MM.1S (cell line): ENCODE measurements at places on chromosomes 11 and 22.

- DNase-seq: no peak
Observed at GRCh38 chr11:47675851-47676250, 33.5 kb upstream of the MTCH2 start.

DNA sequence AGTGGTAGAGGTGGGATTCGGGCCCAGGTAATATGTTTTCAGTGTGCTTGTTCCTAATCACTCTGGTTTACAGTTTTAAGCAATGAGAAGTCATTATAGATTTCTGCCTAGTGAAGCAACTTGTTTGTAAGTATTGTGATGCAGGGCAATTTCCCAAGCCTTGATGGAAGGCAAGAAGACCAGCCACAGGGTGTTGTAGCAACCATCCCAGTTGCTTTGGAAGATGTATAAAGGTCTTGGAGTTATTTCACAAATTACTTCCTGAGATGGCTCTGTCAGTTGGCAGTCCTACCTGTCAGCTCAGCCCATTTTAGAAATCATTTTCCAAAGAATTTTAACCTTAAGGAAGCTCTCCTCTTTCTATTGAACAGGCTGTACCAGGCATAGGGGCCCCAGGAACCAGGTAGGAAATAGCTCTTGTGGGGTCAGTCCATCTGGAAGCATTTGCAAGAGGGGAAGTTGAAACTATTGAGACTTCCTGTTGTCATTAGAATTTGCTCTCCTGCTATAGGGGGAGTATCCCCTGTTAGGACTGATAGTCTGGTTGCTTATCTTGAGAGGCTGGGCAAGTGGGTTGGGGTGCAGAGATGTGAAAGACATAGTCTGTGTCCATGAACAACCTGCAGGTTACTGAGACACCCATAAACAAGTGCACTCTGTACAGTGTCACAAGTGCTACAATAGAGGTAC, 47.9 kb downstream of the STIM1 start:
- DNase-seq: no peak

DNA sequence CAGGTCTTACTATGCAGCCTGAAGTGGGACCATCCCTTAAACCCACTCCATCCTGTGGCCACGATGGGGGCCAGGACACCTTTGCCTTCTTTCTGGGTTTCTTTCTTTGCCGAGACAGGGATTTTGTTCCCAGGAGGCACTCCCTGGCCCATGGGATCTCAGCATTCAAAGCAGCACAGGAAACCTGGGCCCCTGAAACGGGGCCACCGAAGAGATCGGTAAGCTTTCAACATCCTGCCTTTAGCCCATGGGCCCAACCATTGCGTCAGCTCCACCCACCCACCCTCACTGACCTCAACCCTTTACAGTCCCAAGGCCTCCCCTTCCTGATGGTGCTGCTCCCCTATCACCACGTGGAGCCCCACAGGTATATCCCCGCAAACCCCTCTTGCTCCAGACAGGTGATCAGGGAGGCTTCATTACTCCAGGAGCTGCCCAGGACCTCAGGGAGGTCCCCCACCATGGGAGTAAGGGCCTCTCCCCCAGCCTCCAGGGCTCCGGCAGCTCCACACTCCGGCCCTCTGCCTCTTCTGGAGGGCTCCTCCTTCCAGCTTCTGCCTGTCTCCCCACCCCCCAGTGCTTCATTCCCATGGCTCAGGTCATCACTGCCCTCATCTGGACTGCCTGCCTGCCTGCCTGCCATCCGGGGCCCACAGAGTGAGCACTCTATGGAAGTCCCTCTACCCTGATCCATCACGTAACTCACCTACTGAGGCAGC, 42.0 kb upstream of the TUB start:
- no peak for DNase-seq

DNA sequence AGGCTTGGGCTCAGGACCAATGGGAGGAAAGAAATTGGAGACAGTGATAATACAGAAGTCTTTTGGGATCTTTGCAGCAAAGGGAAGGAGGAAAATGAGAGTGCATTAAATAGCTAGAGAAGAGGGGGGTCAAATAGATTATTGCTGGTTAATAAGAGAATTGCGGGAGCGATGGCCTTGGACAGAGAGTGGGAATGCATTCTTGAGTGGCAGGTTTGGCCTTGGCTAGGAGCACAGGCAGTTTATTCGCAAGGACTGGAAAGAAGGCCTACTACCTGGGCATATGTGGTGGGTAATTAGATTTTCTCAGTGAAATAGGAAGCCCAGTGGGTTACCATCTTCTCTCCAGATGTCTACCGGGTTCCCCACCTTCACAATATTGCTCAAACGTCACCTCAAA, 3.5 kb upstream of the MEN1 start:
- DNase-seq: no peak

DNA sequence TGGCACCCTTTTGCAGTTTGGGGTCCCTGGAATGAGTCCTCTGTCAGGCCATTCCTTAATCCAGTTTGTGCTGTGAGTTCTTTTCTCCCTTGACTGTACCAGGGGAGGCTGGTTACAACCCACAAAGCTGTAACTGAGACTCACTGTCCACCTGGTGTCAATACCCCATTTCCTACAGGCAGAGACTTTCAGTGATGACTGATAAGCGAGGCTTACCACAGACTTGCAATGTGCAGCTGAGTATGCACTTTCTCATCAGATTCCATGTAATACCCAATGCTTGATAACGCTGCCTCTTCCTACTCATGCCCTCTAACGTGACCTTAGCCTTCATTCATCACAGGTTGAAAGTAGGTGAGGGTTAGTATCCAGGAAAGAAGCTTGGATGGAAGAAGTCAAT, 120.1 kb downstream of the INSC start:
- peak; percentile 81 for DNase-seq

GRCh38 chr11:23263466-23263865, 403.2 kb upstream of the CCDC179 start:
- DNase-seq: no peak

DNA sequence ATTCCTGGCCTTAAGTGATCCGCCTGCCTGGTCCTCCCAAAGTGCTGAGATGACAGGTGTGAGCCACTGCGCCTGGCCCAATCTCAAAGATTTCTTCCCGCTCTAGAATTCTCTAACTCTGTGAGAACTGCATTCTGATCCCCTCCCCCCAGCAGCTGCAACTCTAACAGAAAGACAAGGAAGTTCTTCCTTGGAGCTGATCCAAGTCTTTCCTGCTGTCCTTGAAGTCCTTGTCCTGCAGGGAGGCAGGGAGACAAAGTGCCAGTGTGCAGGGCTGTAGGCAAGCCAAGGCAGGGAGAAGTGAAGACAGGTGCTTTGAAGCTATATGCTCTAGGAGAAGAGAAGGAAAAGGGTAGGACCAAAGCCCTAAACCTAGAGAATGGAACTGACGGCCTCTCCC, 9.5 kb upstream of the GGA1 start:
- no peak for DNase-seq

GRCh38 chr11:81380395-81380794, 1353.3 kb downstream of the FAM181B start:
- no peak for DNase-seq

GRCh38 chr11:84247926-84248325, 961.8 kb upstream of the CCDC90B start:
- no peak for DNase-seq
